ENCODE measurements at places on chromosomes 5 and 9.

DNA sequence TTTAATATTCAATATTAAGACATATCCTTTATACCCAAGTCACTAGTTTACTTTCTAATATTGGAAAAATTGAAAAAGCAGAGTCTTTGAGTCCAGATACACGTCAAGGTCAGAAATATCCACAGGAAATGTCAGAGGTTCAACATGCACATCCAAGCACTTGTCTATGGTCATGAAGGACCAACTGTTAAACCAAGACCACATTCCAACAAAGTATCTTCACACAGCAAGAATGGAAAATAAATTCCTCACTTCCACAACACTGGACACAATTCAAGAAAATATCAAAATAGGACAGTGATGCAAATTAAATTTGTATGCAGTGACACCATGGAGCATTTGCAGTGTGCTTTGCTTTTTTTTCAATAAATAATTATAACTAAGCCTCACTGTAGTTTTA is 142.5 kb downstream of the GABRB2 start:
- no peak for DNase-seq

- no peak for DNase-seq
These were observed 20.0 kb upstream of the SCGB3A1 start for GRCh38 chr5:180611140-180611850.

DNA sequence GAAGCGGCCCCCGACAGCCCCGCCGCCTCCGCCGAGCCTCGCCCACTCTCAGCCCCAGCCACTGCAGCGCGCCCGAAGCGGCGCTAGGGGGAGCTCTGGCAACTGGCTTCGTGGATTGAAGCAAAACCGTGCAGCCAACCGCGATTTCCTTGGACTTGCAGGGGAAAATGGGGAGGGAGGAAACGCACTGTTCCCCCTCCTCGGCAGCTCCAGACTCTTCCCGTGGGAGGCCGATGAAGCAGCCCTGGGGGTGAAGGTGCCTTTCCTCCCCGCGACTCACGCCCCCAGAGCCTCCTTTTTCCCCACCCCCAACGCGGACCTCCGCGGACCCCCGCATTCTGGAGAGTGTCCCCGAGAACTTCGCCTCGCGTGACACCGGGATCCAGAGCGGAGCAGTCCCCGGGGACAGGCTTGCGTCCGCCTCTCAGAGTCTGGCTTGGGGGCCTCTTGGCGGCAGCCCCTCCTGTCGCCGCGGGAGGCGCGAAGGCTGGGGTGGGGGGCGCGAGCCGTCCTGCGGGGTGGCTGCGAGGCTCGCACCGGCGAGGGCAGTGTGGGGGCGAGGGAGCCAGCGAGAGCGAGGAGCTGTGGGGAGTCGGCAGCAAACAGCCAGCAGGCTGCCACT is 3.8 kb downstream of the IER5L start:
- peak; percentile 95 for DNase-seq

DNA sequence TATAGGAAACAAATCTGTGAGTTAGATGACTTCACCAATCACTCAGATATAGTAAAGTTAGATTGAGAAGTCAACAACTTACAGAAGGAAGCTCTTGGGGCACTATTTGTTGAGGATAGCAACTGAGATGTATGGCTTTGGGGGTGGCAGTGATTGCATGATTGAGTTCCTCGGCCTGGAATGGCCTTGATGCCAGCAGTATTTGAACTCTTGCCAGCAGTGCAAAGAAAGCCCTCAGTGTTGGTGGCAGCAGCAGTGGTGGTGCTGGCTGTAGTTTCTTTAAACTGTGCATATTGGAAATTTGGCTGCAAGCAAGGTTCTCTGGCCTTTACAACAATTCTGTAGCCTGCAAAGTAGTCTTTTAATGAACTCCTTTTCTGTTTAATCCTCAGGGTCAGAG is 41.4 kb upstream of the PJA2 start:
- peak; percentile 59 for DNase-seq

DNA sequence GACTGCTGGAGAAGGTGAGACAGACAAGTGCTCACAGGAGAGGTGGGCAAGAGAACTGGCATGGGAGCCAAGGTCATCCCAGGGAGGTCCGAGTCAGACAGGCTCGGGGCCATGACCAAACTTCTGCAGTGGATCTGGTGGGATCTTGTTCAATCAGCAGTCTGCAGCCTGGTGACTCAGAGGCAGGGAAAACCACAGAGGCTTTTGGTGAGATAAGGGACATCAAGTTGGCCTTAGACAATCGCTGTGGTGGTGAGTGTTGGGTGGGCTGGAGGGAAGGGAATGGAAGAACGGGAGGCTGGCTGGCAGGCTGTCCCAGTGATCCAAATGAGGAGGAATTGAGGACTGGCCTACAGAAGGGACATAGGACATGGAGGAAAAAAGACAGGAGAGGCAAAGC is 123.8 kb downstream of the TMEM174 start:
- no peak for DNase-seq

- DNase-seq = no peak
These were observed 33.4 kb upstream of the AGXT2 start for GRCh38 chr5:35081134-35081533.

DNA sequence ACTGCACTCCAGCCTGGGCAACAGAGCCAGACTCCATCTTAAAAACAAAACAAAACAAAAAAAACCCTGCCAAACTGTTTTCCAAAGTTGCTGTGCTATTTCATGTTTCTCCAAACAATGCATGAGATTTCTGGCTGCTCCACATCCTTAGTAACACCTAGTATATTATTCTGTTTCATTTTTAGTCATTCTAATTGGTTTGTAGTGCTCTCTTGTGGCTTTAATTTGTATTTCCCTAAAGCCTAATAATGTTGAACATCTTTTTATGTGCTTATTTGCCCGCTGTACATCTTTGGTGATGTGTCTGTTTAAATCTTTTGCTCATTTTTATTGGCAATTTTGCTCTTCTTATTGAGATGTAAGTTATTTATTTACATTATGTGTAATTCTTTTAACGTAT is 18.4 kb upstream of the TTC1 start:
- no peak for DNase-seq
